T-helper 1 cell (primary cell): ENCODE measurements at places on chromosomes 7 and 10.

DNA sequence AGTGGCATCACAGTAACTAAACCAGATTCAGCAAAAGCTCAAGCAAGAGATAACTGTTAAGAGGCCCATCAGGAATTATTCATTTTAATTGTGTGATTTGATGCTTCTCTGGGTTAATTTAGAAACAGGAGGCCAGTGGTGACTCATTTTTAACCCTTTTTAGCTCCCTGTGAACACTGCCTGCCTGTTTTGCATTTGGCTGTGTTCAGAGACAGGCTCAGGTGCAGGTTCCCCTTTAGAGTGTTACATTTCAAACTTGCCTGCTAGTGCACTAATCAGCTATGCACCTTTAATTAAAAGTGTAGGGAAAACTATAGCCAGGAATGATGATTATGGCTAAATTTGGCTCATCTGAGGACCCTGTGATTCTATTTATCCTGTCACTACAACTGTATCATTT lies 6.5 kb downstream of the STAMBPL1 start:
- DNase-seq = no peak

DNA sequence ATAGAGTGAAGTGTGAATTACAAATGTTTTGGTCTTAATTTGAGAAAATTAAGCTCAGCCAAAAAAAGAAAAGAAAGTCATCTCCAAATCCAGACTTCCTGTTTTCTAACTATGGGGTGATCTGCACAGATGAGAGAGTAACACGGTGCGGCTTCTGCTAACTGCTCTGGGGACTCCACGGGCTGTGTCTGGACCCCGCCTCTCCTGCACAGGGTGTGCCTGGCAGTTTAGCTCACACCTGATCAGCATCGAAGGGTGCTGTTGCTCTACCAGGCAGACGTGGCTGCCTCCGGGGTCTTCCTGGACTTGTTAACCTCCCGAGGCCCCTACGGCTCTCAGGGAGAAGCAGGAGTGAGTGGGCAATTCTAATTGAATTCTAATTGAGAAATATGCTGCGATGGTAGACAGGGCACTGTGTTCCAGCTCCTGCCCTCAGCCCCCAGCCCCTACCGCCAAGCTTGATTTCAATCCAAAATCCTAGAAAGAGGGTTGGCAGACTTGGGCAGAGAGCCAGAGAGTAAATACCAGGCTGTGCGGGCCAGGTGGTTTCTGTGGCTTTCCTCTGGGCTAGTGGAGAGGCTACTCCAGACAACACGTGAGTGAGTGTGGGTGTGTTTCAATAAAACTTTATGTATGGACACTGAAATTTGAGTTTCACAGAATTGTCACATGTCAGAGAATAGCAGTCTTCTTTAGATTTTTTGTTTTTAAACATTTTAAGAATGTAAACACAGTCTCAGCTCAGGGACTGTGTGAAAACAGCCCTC lies 13.4 kb downstream of the SHH start:
- DNase-seq = no peak

DNA sequence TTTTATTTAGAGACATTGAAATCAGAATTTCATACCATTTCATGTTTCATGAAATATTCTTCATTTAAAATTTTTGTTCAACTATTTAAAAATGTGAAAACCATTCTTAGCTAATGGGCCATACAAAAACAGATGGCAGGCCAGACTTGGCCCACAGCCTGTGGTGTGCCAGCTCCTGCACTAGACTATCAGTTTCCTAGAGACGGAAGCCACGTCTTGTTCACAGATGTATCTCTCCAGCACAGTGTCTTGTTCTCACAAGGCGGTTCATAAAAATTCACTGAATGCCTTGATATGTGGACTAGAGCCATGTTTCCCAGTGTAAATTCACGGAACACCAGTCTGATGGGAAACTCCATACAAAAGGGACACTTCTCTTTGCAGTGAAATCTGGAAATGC lies 216.0 kb downstream of the KCNMA1 start:
- no peak for DNase-seq

DNA sequence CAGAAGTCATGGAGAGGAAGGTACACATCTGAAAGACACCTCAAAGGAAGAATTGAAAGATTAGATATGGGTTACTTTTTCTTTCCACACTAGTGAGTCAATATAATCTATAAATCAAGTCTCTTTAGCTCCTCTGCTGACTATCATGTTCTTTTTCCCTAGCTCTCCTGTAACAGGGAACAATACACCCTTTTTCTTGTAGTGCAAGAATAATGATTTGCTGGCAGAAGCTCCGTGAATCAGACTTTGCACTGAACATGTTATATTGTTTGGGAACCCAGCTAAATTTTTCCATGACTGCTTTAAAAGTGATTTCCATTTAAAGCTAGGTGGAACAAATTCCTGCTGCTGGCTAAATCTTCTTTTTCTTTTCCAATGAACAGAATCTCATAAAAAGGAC lies 756.6 kb upstream of the C7orf33 start:
- no peak for DNase-seq

- DNase-seq = no peak
Observed at GRCh38 chr10:58140691-58141347, 126.9 kb downstream of the IPMK start.

DNA sequence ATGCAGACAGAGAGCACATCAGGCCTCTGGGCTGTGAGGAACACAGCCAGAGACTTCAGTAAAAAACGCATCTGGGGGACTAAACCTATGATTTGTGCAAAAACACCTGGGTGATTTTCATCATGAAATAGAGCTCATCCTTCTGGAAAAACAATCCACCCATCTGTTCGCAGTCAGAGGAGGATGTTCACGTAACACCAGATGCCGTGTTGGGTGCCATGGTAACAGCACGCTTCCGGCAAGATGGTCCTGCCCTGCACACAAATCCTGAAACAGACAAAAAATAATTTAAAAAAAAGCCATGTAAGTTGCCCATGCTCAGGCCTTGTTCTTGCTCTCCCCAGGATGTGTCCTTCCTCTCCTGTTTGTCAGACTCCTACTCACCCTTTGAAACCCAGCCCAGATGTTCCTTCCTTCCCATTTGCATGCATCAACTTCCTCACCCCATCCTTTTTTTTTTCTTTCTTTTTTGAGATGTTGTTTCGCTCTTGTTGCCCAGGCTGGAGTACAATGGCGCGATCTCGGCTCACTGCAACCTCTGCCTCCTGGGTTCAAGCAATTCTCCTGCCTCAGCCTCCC lies 28.3 kb upstream of the GNA12 start:
- DNase-seq = no peak

DNA sequence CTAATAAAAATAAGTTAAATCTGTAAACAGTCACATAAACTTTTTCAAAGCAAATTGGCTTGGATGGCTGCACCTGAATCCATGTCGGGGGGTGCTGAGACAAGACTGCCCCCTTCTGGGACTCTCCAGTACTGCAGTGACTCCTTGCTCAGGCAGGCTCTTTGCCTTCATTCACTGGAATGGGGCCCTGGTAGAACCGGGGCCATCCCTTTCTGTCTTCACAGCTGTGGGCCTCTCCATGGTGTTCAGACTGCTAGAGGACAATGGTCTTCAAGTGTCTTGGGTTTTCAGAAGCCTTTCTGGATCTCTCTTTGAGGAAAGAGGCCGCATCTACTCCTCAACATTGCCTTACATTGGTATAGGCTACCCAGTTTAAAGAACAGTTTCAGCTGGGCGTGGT lies 16.1 kb upstream of the IMPDH1 start:
- peak; percentile 42 for DNase-seq

GRCh38 chr7:140242057-140243031 lies 65.6 kb upstream of the KDM7A start:
- no peak for DNase-seq

- no peak for DNase-seq
Observed at GRCh38 chr10:120941501-120941900, 90.3 kb downstream of the WDR11 start.

DNA sequence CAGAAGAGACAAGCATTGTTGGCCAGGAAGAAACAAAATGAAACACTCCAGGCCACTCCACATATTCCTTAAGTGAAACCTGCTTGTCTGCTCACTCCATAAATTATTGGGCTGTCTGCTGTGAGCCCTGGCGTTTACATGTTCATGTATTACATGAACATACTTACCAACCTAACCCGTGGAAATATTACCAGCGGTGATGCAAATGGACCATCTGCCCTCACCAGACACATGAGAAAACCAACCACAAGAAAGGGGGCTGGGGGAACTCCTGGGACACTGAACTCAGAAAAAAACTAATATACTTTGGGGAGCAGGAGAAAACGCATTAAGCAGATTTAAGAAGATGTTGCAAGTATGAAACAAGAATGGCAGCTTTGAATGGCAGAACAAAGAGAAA lies 731.2 kb upstream of the IGFBP3 start:
- DNase-seq = no peak

GRCh38 chr7:33511778-33512177 lies 382.4 kb downstream of the BBS9 start:
- DNase-seq = no peak

DNA sequence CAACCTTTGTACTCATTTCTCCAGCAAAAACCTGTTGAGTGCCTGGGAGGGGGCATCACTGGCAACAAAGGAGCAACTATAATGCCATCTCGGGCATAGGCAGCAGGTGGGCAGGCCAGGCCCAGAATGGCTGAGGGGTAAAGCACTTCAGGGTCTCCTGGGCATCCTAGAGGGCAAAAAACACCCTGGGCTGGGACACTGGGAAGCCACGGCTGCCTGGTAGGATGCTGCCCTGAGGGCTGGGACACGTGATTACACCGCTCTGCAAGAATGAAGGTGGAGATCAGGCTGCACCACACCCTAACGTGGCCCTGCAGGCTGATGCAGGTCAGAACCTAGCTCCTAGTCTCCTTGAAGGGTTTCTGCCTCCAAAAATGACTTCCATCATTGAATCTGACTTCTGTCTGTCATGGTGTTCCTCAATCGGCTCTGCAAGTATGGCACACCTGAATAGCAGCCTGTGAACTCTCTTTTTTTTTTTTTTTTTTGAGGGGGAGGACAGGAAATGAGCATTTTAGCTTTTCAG lies 4.5 kb upstream of the TRAPPC14 start:
- DNase-seq = no peak

DNA sequence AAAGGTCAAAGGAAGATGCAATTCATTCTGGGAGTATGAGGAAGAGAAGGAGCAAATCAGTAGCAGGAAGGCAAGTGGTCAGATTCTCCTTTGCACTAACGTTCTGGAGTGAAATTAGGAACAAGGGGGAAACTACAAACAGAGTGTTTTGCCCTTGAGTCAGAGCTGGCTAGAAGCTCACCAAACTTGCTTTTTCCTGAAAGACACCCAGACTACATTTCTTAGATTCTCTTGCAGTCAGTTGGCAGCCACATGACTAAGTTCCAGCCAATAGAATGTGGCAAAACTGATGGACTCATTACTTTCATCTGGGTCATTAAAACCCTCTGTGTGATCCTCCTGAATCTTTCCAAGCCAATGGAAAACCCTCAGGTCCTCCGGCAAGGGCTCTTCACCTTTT lies 18.6 kb upstream of the DLX5 start:
- no peak for DNase-seq

GRCh38 chr7:33590916-33591315 lies 314.4 kb upstream of the BMPER start:
- DNase-seq = no peak

DNA sequence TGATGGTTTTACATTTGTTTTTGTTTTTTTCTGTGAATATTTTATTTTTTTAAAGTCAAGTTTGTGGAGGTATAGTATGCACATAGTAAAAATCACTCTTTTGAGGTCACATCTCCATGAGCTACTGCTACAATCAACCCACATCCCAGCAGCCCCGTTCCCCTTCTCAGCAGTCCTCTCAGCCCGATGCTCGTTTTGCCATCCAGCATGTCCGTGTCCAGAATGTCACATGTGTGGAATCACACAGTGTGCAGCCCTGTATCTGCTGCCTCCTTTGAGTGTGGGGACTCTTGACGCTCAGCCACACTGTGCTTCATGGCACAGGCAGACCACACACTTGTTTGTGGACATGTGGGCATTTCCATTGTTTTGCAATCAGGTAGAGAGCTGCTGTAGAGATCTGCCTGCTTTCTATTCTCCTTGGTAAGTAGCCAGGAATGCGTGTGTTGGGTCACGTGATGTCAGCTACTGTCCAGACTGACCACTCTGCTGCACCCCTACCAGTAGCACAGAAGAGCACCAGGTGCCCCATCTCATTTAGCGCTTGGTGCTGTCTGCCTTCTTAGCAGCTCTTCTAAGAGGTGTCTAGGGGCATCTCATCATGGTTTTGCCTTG lies 71.6 kb upstream of the CAMK2B start:
- no peak for DNase-seq

- no peak for DNase-seq
Observed at GRCh38 chr7:44096326-44096881, 7.7 kb upstream of the AEBP1 start.
